Activated CD4-positive, CD25-positive, alpha-beta regulatory T cell treated with anti-CD3 and anti-CD28 coated beads, Interleukin-2, amount 50 U/mL, for 16 hours (primary cell): ENCODE measurements at places on chromosomes 5 and 9.

DNA sequence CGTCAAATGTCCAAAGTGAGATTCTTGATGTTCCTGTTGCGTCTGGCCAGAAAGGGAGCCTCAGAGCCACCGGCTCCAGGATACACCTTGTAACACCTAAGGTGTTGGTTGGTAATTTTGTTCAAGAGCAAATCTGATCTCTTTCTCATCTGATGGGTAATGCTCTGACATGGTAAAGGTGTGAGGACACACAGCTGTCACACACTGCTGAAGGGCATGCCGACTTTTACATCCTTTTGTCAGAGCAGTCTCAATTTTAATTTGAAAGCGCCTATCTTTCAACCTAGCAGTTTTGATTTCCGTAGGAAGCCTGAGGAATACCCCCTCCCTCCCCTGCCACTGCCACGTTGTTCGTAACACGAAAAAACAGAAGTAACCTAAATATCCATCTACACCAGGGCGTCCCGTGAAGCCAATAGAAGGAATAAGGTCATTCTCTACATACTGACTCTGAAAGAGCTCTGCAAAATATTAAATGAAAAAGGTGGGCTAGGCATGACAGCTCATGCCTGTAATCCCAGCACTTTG is 57.4 kb downstream of the TSTD2 start:
- DNase-seq = no peak

DNA sequence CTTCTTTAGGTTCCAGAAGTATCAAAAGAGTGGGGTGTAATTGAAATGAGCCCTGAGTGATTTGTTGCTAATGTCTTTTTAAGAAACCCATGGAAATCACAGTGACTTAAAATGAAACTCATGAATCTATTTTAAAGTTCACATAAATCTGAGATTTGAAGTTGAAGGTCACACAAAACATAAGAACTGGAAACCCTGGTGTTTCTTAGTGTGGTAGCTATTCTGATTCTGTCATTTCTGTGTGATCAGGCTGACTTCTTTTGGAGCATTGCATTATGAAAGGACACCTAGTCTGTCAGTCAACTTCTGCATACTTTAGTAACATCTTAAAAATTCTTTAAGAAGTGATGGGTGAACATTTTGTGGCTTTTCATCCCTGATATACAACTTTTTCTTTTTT is 448.8 kb downstream of the TLE4 start:
- DNase-seq = no peak

DNA sequence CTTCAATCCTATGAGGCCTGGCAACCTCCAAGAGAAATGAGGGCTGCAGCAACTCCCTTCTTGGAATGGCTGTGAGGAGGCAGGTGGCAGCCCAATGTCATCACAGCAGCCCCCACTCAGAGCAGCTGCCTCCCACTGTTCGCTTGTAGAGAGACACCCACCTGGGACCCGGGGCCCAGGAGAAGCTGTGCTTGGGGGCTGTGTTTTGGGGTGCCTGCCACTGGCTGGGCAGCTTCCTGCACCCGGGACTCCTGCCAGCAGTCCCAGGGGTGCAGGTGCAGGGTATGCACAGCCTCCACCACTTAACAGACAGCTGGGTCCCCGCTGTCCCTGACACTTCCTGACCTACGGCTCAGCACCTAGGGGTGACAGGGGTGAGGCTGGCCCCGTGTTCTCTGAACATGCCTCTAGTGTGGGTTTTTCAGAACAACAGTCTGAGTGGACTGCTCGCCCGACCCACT is 26.2 kb downstream of the NIPAL4 start:
- no peak for DNase-seq

DNA sequence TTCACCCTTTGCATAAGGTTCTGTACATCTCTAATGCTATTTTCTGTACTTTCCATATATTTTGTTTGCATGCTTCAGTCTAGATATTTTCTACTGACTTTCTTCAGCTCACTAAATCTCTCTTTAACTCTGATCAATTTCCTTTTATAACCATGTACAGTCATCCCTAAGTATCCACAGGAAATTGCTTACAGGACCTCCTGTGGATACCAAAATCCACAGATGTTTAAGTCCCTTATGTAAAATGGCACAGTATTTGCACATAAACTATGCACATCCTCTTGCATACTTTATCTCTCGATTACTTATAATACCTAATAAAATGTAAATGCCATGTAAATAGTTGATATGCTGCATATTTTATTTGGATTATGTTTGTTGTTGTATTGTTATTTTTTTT is 442.1 kb downstream of the TLE4 start:
- DNase-seq = no peak

GRCh38 chr5:146103594-146103993 is 1.8 kb downstream of the PLAC8L1 start:
- no peak for DNase-seq
